ENCODE measurements at places on chromosomes 7 and 10.
A peak's percentile ranks its signal among the peaks of the same experiment; 100 is the strongest.

GRCh38 chr7:137670222-137671064 is 176.3 kb downstream of the DGKI start:
- DNase-seq, result no peak

- DNase-seq, result peak; percentile 27
Observed at GRCh38 chr7:131225619-131226513, 101.8 kb upstream of the MKLN1 start.

DNA sequence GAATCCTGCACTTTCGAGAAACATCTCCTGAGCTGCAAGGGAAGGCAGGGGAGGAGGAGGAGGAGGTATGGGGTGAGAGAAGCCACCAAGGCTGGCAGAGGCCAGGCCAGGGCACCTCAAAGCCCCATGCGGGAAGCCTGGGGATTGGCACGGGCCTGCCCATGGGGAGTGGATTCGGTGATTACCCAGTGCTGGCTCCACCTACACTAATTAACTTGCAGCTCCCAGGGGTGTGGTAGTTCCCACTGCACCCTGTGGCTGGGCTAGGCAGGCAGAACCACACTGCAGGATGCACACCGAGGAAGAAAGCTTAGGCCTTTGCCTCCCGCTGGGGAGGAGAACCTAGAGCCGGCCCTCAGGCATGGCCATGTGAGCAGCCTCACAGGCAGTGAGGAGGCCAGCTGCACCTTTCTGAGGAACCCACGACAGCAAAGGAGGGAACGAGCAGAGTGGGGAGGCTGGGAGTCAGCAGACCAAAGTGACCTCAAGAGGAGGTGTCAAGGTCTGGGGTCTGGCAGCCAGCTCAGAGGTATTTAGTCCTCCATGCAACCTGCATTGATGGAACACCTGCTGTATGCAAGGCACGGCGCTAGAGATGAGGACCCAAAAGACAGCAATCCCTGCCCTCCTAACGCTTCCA is 27.2 kb downstream of the GRID1 start:
- no peak for DNase-seq

DNA sequence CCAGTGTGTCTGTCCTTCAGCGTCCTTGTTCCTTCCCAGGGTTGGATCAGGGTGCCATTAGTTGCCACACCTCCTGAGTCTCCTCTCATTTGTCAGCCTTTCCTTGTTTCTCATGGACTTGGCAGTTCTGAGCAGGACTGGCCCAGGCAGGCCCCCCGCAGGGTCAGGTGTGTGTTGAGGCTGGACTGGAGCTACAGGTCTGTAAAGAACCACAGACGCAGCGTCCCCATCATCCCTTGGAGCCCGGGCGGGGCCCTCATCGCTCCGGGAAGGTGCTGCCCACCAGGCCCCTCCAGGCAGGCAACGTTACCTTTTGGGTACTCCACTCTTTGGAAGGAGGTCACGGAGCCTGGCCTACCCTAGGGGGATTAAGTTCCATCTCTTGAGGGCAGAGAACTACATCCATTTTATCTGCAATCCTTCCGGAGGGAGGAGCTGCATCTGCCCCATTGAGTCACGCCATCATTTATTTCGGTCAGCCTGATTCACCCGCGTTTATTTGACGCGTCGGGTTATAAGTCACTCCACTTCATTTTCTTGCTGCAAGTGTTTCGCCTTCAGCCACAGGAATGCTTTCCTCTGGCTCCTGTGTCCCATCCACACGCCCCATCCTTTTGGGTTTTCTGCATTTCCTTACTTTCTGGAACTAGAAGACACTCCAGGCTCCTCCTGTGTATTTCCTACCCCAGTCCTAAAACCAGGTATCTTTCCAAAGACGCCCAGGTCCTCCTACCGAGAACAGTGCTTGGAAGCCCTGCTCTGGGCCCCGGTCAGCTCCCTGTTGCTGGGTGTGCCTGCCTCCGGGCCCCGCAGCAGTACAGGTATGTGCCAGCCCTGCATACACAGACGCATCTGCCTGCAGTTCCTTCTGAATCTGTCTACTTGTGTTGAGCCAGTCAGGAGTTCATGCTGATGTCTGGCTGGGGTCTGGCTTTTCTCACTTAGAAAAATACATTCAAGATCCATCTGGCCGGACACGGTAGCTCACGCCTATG is 141.9 kb downstream of the MAD1L1 start:
- no peak for DNase-seq

DNA sequence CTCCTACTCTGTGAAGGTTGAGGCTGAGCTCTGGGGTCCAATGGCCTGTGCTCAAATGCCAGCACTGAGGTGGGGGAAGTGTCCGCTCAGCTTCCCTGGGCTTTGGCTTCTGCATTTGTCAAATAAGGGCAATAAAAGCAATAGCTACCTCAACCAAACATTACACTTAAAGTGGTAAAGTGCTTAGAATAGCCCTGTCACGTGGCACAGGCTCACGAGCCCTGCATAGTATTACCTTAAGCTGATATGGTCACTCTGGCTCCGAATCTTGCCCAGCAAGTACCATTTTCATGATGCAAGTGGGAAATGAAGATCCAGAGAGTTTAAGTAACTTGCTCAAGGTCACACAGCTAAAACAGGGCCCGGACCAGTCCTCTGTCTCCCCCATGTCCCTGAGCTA is 451.1 kb upstream of the ZMIZ1 start:
- no peak for DNase-seq

- no peak for DNase-seq
Observed at GRCh38 chr7:129657363-129657762, 45.8 kb downstream of the NRF1 start.

DNA sequence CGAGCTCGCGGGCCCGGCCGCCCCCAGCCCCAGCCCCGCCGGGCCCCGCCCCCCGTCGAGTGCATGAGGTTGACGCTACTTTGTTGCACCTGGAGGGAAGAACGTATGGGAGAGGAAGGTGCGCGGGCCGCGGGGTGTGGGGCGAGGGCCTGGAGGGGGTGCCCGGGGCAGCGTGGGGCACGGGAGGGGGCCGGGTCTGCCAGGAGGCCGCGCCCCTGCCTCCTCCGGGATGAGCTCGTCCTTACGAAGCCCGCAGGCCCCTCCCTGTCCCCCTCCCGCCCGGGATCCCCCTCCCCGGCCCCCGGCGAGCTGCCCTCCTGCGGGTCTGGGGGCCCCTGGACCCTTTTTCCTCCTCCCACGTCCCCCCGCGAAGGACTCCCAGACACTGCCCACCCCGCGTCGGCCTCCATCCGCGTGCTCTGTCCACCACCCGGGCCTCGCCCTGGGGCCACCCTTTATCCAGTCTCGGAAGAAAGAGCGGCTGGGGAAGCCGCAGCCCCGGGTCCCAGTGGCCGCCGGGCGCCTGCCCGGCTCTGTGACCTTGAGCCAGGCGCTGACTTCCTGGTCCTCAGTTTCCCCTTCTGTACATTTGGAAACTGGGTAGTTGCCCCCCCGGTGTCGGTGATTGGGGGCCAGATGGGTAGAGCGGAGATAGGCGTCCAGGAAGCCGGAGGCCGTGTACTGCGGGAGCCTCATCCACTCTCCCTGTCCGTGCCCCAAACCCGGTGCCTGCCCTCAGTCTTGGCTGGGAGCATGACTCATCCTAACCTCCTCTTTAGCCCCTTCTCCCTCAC is 521 bp downstream of the LIMK1 start:
- DNase-seq, result peak; percentile 63

DNA sequence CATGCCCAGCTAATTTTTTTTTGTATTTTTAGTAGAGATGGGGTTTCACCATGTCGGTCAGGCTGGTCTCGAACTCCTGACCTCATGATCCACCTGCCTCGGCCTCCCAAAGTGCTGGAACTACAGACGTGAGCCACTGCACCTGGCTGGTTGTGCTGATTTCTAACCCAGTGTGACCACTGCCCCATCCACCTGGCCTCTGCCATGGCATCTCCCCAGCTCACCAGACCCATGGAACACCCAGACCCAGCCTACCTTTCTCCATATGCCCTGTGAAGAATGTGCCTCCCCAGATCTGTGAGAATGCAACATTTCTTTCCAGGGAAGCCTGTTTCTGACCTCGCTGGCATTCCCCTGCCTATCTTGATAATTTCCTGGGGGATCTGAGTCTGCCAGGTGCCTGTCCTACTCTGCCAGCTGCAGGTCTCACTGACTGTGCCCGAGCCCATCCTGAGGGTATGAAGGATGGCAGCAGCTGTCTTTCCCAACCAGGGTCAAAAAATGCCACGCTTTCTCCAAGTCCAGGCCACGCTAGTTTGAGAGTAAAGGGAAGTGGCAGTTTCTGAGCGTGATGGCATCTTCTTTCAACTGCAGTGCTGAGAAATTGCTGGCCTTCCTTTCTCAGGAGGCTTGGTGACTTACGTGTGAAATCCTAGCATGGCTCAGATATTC is 324.4 kb upstream of the ZNF32 start:
- DNase-seq, result no peak

DNA sequence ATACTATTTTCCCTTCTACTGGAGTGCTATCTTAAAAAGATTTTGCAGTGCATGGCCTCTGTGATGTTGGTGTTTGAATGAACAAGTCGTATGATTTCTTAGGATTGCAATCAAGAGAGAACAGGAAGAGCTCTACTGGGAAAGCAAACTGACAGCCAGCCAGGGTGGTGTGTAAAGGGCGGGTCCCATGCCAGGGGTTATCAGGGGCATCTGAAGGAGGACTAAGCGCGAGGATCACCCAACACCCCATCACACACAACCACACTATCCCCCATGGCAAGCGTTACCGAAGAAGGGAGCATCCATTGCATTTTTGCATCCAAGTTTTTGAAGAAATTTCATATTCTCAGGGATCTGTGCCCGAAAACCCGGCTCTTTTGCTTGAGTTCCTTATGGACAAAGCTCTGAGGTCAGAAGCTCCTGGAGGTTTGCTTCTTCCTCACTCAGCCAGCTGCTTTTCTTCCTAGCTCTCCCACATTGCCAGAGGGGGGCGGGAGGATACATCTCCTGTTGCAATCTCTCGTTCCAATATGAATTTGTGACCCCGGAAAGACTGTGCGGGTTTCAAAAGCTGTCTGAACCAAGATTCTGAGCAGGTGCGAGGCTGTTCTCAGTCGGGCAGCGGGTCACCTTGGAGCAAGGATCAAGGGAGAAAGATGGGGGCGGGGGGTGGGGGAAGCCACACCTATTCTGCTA is 5.2 kb downstream of the NEUROD6 start:
- DNase-seq, result no peak

- DNase-seq, result peak; percentile 89
Observed at GRCh38 chr7:12210179-12211053, 678 bp upstream of the TMEM106B start.

DNA sequence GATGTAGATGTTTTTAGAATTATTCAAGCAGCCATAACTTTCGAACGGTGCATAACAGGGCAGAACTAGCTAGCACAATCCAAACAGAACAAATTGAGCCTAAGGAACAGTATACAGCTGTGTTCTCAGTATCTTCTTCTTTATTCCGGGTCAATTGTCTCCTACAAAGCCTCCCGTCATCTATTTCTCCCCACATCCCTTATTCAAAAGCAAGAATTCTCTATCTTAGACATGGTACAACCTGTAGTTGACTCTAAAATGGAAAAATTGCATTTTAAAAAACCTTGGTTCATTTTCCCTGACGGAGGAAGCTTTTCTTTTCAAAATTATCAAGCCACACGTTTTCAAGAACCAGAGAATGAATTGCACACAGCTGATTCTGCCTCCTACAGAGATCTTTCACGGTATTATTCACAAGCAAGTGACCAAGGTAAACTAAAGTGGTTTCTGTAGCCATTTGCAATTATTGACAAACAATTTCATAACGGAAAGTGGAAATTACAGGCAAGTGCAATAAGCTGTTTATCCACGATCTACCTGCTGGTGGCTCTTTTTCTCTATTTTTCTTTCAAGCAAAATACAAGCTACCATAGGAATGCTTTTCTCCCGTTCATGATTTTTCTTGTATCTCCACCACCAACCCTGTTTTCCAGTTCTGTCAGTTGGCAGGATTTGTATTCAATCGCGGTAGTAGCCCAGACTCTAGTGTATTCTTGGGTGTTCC is 2.3 kb downstream of the GRM8 start:
- no peak for DNase-seq

DNA sequence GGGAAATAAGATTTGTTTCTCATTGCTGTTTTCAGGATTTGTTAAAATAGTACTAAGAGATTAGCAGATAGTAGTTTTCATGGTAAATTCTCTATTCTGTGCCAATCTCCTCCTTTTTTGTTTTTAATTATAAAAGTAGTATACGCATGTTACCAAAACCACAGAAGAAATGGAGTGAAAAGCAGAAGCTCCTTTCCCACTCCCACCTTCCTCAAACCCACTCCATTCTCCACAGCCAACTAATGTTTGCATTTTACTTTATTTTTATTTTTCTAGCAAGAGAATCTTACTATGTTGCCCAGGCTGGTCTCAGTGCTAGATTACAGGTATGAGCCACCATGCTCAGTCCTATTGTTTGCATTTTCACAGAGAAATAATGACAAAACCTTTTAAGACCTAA is 4.5 kb upstream of the LRMDA start:
- no peak for DNase-seq

DNA sequence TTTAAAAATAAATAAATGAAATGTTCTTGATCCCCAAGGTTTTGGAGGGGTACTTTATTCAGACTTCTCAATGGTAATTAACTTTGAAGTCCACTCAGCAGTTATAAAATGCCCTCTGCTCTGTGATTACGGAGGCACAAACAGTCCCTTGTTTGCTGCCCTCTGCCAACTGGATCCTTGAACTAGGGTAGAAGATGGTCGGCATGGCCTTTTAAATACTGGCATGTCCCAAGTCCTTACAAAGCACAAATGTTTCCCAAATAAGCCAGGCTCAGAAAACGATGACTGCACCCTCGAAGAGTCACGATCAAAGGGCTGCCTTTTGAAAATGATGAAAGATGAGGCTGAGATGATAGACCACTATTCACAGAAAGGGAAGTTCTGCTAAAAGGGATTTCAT is 47.0 kb downstream of the GFRA1 start:
- DNase-seq, result no peak

- DNase-seq, result no peak
Observed at GRCh38 chr7:30893357-30893756, 18.3 kb upstream of the AQP1 start.

- no peak for DNase-seq
Observed at GRCh38 chr7:126079581-126079980, 1150.0 kb upstream of the POT1 start.

GRCh38 chr7:78649976-78650375 is 803.5 kb downstream of the MAGI2 start:
- no peak for DNase-seq

DNA sequence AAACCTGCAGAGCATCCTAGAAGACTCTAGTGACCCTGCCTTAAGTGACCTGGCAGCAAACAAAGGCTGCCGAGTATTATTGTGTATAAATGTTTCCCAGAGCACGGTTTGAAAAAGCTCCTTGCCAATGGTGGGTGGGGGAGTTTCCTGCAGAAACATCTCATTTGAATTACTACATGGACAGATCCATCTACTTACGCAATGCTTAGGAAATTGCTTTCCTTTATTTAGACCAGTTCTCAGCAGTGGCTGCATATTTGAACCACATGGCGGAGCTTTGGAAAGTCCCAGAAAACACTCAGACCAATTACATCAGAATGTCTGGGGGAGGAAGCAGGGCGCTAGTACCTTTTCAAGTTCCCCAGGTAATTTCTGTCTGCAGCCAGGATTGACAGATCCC is 560.9 kb downstream of the SDK1 start:
- no peak for DNase-seq

DNA sequence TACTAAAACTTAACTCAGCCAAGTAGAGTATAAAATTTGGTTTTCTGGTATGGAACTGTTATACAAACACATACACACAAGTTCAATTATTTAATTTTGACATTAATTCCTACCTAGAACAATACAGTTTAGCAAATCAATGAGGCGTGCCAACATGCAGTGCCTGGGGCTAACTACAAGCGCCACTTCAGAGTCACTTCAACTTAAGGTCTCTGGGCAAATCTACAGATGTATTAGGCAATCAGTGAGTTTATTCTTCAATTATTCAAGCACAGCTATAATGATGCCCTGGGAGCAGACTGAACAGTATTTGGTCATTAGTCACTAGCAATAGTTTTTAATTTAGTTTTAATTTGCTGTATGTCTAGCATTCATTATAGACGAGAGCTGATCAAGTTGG is 51.6 kb downstream of the HIBADH start:
- DNase-seq, result no peak

Measured in NCI-H82 (cell line).